A549 (cell line): ENCODE measurements at places on chromosomes 5 and 9.
A peak's percentile ranks its signal among the peaks of the same experiment; 100 is the strongest.

GRCh38 chr9:2623288-2624050 lies 1.9 kb downstream of the VLDLR start:
- peak; percentile 71 for DNase-seq

- DNase-seq, result no peak
Measured at GRCh38 chr5:157719245-157719644, 12.0 kb upstream of the THG1L start.

DNA sequence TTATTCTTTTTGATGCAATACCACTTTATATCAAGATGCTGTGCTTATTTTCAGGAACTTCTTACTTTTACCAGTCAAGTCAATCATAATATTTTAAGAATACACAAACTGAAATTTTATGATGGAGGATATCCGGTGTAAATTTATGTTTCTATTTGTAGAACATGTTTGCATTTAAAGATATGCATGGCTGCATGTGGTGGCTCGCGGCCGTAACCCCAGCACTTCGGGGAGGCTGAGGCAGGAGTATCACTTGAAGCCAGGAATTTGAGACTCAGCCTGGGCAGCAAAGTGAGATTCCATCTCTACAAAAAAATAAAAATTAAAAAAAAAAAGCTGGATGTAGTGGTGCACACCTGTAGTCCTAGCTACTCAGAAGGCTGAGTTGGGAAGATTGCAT lies 73.5 kb upstream of the ALDH1A1 start:
- DNase-seq, result no peak

DNA sequence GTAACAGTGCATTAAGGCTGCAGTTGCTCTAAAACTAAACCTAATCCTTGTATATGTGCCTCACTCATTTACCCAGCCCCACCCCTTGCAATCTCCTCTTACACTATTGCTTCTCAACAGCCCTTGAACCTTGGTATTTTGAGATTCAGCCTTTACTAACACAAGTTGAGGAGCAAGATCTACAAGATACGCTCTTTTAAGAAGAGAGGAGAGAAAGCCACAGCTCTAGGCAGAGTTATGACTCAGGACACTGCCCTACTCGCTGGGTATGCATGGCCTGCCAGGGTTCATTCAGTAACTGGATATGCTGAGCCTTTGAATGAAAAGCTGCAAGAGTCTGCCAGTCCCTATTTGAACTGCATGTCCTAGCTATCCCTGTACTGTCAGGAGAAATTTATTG lies 219.5 kb downstream of the PCSK5 start:
- DNase-seq, result no peak

- no peak for DNase-seq
Measured at GRCh38 chr5:175687231-175687701, 29.4 kb downstream of the HRH2 start.

- DNase-seq, result no peak
Measured at GRCh38 chr5:58444805-58445204, 15.1 kb downstream of the PLK2 start.

DNA sequence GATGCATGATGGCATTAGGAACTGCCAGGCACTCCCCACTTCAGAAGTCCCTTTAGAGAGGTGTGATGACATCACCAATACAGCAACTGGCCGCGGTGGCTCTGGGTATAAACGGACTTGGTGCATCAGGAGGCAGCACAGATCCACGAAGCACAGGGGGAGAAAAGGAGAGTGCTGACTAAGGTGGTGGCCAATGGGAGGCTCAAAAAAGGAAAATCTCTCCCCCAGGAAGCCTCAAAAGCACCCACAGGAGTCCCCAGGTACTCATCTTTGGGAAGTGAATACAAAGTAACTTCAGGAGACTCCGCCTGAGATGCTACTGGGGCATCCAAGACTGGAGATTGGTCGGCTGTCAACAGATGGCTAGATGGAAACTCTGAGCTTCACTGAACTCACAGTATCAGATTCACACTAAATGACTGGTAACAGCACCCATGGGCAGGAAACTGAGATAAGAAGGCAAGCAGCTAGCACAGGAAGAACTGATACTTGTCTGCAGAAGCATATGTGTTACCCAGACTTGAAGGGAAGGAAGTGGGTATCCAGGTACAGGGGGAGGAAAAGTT lies 7.6 kb downstream of the TTC39B start:
- no peak for DNase-seq

- peak; percentile 65 for DNase-seq
Measured at GRCh38 chr9:111038331-111039230, at the start of gene LPAR1. LPAR1 (minus strand) TSS chr9:111038470; CDS start chr9:110972117, 66,353 bp downstream.

DNA sequence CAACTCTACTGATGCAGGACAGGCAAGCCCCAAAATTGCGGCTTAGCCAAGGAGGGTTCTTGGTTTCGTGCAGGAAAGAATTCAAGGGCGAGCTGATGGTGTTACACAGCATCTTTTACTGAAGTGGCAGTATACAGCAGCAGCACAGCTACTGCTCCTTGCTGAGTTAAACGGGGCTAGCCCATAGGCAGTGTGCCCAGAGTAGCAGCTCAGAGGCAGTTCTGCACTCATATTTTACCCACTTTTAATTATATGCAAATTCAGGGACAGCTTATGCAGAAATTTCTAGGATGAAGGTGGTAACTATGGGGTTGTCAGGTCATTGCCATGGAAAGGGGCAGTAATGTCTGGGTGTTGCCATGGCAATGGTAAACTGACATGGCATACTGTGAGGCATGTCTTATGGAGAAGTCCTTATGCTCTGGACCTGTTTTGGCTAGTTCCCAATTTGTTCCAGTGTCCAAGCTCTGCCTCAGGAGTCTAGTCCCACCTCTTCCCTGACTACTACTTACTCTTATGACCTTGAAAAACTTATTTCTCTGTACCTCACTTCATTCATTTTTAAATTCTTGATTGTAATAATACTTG lies 2.0 kb upstream of the SPINK9 start:
- no peak for DNase-seq
